ENCODE measurements at places on chromosomes 1 and 21. TPM values are rescaled to one million over a fixed set of nuclear protein-coding genes. Genes with fewer than 3 reads are reported as not detected.

DNA sequence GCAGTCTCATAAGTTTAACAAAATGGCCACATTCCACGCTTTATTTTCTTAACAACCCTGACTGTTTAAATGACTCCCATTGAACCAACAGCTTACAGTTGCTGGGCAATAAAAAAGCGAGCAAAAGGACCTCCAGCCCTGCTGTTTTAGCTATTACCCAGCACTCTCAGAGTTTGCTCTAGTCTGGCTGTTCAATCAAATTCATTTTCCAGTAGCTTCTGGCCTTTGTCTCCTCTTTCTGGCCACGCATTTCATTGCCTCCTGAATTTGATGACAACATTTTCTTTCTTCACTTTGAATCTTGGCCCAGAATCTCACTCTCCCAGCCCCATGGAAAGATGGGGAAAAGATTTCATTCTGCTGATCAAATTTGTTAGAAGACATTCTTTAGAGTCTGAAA, 44.1 kb upstream of the DOCK7 start:
- DNase-seq = no peak

DNA sequence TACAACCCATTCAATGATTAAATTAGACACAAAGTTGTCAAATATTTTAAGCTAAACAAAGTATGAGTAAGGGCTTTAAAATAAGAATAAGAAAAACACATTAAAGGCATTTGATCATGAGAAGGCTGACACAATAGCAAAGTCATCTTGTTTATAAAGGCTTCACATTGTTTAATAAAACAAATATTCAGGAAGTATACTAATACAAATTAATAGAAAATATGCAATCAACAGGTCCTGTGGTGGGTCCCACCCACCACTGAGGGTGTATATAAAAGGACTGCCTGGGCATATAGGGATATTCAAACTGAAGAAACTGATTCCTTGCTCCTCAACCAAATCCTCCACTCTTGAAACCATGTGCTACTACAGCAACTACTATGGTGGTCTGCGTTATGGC, at the start of gene KRTAP20-2:
KRTAP20-2 (plus strand) TSS at position 301 of the 400 bp plus-strand sequence; CDS start at position 359, 58 bp downstream.
- no peak for DNase-seq

DNA sequence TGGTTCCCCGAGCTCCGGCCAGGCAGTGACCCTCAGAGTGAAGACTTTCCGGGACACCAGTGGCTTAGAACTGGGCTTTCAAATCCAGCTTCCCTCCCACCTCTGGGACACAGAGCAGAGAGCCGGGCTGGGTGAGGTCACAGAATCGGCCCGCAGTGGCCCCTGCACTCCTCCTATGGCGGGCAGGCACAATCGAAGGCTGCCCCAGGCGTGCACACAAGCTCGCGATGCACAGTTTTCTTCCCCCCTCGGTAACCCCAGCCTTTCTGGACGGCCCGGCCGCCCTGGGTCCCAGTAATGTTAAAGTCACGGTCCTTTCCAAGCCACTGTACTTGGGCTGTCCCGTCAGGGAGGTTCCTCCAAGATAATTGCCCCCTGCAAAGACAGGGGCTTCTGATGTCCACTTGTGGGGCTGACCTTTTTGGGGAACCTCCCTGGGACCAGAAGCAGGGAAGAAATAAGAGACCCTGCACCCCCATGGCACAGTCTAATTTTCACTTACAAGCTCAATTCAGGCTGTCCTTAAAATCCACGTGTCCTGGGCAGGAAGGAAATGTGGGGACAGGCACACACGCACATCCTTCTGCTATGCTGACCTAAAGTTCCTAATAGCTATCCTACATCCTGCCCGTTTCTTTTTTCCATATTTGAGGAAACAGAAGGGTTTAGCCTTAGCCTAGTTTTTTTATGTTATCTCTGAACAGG, 13.7 kb downstream of the TFF3 start:
- no peak for DNase-seq

DNA sequence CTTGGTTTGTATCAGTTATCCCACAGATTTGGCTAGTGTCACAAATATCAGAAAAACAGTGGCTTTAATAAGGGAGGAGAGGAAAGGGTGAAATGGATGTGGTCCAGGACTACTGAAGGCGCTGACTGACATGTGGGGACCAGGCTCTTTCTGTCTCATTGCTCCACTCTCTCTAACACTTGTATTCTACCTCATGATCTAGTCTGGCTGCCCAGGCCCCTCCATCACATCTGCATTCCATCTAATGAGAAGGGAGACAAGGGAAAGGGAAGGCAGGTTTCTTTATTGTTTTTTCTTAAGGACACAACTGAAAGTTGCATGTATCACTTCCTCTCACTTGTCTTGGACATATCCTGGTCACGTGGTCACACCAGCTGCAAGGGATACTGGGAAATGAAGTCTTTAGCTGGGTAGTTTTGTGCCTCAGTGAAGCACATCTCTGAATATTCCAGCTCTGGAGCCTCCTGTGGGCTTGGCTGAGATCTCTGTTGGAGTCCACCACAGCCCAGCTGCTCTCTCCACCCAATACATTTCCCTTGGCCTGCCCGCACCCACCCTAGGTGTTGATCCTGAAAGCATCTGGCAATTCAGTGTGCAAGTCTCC, 42.0 kb upstream of the PADI2 start:
- no peak for DNase-seq

DNA sequence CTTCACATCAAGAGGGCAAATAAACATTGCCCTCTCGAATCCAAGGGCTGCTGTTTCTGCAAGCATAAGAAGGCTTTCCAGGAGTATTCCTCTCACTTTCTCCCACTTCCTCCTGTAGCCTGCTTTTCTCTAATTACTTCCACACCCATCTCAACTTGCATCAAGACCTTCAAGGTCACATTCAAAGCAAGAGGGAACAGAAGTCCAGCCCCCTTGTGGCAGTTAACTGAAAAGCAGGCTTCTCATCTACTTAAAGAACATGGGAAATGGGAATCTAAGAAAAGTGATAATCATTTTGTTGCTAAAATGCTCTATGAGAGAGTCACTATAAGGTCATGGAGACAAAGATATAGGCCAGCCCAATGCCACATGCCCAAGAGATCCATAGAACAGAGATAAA, 874.4 kb downstream of the KCNT2 start:
- no peak for DNase-seq

- DNase-seq = no peak
Measured at GRCh38 chr1:209831615-209832014, 3.8 kb downstream of the UTP25 start.

GRCh38 chr1:27357281-27358037, 9.3 kb downstream of the MAP3K6 start:
- peak; percentile 51 for DNase-seq

- DNase-seq = no peak
Measured at GRCh38 chr1:25063591-25064416, 133.7 kb upstream of the RUNX3 start.

- peak; percentile 61 for DNase-seq
Measured at GRCh38 chr1:235503403-235504121, 690 bp downstream of the B3GALNT2 start.

DNA sequence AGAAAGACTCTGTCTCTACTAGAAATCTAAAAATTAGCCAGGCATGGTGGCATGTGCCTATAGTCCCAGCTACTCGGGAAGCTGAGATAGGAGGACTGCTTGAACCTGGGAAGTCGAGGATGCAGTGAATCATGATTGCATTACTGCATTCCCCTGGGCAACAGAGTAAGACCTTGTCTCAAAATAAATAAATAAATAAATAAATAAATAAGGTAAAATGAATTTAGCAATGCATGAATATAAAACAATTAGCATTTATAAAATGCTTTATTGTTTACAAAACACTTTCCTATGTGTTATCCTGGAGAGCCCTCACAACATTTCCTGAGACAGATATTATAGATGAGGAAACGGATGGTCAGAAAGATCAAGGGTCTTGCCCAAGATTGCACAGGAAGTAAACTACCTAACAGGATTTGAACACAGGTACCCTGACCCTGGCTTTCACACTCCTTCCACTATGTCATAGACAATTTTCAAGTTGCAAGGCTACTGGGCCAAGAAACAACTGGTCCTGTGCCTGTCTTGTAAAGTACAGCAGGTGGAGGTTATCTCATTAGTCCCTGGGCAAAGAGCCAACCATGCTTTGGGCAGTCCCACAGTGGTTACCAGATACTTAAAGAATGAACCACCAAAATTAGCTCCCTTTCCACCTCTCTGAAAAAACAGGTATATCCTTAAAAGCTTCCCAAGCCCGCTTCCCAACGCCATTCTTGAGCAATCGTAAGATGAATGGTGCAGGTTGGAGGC, 15.4 kb upstream of the VSIG8 start:
- no peak for DNase-seq

DNA sequence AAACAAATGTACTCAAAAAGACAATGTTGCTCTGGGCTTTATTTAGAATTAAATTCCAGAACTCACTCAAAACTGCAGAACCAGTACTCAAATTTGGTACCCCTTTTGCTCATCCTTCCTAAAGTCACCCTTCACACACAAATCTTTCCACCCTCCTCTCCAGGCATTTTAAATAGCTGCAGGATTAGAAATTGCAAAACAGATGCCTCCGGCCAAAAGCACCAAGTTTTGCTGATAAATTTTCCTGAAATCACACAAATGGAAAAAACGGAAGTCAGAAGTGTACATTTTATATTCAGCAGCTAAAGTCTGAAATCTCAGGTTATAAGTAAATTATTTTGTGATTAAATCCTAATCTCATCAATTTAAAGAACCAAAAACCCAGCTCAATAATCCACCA, 147.0 kb downstream of the NRIP1 start:
- DNase-seq = peak; percentile 23

The FYB2 gene
- total RNA-seq = not detected

The PUM1 gene
- total RNA-seq = 67.6 TPM

The CDA gene
- 1.9 TPM for total RNA-seq

The CNR2 gene
- not detected for total RNA-seq

The BLZF1 gene
- 30.0 TPM for total RNA-seq
